Bladder microvascular endothelial cell (primary cell): ENCODE measurements at places on chromosomes 16 and 17. TPM values are rescaled to one million over a fixed set of nuclear protein-coding genes. Genes with fewer than 3 reads are reported as not detected.

The SLC9A5 gene
- 0.32 and 0.82 TPM in 2 replicates for total RNA-seq

The BCL6B gene
- total RNA-seq = 68.6 and 99.3 TPM in 2 replicates

The EVPLL gene
- not detected in 2 replicates for total RNA-seq

The EFCAB5 gene
- 0.32 and 1.1 TPM in 2 replicates for total RNA-seq

The BCAS3 gene
- 16.5 and 42.7 TPM in 2 replicates for total RNA-seq

The KRT12 gene
- total RNA-seq = not detected in 2 replicates

The AKTIP gene
- total RNA-seq = 28.8 and 40.3 TPM in 2 replicates

The PRSS8 gene
- total RNA-seq = not detected in 2 replicates

The CPNE7 gene
- 1.3 and 3.6 TPM in 2 replicates for total RNA-seq

The GHDC gene
- 11.7 and 23.6 TPM in 2 replicates for total RNA-seq

The KREMEN2 gene
- total RNA-seq = not detected in 2 replicates

The IRF8 gene
- 0.32 and 23.8 TPM in 2 replicates for total RNA-seq

The RAI1 gene
- 7.0 and 13.1 TPM in 2 replicates for total RNA-seq

The PTGES3L gene
- total RNA-seq = 0.06 and 0.16 TPM in 2 replicates
